Activated T-cell treated with anti-CD3 and anti-CD28 coated beads for 48 hours (primary cell): ENCODE measurements at places on chromosomes 2 and 18.

GRCh38 chr2:7012141-7012764, 95.0 kb downstream of the RNF144A start:
- no peak for DNase-seq

- DNase-seq = no peak
Measured at GRCh38 chr2:217805668-217806481, 196.9 kb downstream of the TNS1 start.

DNA sequence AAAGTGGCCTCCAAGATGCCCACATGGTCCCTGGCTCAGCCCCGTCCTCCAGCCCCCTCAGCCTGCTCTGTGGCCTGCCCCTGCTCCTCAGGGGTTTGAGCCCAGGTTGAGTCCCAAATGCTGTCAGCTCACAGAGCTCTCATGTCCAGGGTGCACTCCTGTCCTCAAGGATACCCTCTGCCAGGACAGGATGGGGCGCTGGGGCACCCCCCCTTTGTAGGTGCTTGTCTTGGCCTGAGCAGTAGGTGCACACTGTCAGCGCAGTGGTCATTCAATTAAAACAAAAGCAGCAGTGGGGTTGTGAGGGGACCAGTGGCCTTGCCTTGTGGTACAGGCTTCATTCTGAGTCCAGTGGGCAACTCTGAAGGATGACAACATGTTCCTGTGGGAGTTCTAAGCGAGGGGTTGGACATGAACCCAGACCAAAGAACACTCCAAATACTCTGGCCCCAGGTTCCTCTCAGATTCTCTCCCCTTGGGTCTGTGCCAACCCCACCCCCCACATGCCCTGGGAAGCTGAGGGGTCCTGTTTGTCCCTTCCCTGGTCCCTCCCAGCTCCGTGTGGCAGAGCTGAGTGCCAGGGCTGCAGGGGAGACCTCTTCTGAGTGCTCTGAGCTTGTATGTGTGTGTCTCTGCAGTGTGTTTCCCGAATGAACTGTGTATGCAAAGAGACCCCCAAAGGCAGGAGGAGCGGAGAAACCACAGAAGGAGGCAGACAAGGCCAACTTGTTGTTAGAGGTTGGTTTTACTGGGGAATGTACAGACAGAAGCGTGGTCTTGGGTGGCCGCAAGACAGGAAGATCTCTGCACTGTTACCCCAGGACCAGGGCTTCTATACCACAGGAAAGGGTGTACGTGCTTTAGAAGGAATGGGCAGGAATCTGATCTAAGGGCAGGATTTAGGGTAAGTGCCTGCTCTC, 155.6 kb upstream of the HS6ST1 start:
- DNase-seq = no peak

DNA sequence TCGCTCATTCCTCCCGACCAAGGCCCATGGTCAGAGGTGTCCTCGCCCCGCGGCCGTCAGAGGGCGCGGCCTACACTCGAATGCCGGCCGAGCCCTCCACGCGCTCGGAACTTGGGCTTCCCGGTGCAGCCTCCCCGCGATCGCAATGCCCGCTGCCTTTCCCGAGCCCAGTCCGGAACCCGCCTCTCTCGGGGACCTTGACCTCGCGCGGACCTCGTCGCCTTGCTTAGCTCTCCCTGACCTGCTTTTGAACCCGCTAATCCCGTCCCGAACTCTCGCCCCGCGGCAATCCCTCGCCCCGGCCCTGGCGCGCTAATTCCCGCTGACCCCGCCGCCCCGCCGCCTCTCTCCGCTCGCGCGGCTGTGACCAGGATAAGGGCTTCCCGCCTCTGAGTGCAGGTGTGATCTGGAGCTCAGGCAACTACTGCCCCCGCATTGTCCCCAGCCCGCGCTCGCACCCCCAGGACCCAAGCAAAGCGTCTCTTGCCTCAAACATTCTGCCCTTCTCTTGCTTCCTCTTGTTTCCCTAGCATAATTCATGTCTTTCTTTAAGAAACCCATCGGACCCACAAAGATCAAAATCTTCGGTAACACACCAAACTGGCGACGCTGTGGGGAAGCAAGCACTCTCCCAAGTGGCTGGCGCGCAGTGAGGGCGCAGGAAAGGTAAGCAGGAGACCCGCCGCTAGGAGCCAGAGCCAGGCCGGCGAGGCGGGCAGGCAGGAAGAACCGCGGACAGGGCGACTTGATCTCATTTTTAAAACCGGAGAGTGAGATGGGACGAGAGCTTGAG, 46.6 kb upstream of the ATP6V1B1 start:
- DNase-seq = no peak

DNA sequence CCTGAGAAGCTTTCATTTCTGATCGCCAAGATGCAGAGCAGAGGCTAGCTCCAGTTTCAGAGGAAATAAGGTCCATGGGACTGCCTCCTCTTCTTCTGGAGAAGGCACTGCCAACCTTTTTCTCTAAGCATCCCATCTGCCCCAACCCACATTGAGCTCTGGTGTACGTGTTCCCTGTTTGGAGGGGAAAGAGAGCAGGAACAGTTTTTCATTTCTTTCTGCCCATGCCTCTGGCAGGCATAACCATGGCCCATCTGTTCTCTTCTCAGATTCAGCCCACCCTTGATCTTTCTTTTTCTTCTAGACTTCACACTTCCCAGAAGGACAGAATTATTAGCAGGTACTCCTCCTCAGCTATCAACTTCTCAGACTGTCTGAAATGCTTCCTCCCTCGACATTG, 1110.3 kb upstream of the KLHL29 start:
- no peak for DNase-seq
